ENCODE measurements at places on chromosomes 12 and 14.

DNA sequence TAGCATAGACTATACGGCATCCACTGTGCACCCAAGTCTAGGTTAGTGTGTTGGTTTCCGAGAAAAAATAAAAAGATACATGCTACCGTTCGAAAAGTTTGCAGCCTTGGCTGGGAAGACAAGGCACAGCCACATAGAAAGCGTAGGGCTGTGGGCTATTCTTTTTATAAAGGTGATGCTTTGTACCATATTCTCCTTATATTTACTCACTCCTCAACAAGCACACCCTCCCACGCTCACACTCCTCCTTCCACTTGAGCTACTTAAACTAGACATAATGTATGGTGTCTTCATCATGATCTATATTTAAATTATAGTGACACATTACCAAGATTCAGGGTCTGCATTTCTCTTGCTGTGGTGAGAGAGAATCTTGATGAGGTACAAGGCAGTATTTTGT lies 1416.5 kb downstream of the AACS start:
- DNase-seq, result no peak

DNA sequence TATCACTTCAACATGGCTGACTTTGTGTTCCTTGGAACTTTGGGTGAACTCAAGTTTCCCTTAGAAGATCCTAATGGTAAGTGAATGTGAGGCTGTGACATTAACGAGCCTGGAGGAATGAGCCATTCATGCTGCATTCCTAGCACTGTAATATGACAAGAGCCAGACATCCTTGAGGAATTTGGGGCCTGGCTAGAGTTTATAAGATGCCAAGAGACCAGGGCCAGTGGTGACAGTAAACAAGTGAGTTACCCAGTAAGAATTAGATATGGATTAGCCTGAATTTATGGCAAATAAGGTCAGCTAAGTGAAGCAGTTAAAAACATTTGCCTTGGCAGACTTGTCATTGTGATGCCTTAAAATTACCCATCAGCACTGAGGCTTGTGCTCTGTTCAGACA lies 232.4 kb downstream of the AKAP6 start:
- DNase-seq, result no peak

DNA sequence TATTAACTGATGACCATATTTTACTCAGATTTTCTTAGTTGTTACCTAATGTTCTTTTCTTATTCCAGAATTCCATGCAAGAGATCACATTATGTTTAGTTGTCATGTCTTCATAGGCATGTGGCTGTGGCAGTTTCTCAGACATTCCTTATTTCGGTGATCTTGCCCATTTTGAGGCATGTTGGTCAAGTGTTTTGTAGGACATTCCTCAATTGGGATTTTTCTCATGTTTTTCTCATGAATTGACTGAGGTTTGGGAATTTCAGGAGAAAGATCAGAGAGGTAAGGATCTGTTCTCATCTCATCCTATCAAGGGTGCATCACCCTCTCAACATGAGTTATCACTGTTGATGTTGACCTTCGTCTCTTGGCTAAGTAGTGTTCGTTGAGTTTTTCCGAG lies 81.3 kb downstream of the CHST11 start:
- DNase-seq, result no peak

DNA sequence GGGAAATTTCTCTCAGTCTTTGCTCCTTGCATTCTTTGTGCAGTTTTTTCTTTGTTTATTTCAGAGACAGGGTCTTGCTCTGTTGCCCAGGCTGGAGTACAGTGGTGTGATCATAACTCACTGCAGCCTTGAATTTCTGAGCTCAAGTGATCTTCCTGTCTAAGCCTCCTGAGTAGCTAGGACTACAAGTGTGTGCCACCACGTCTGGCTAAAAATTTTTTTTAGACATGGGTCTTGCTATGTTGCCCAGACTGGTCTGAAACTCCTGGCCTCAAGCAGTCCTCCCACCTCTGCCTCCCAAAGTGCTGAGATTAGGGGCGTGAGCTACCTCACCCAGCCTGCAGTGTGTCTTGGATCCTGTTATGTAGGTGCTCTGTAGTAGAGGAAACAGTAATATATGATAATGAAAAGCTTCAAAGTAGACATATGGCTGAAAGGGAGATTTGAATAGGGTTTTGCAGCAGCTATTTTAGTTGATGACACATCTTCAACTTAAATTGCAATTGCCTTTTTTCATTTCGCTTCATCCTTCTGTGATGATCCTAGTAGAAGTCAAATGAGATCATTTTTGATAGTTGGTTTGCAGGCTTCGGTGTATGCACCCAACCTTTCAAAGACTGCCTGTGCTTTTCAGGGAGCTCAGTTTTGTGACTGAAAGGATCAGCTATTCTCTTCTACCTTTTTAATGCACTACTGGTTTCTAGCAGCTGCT lies 75.4 kb downstream of the FUT8 start:
- DNase-seq, result no peak

DNA sequence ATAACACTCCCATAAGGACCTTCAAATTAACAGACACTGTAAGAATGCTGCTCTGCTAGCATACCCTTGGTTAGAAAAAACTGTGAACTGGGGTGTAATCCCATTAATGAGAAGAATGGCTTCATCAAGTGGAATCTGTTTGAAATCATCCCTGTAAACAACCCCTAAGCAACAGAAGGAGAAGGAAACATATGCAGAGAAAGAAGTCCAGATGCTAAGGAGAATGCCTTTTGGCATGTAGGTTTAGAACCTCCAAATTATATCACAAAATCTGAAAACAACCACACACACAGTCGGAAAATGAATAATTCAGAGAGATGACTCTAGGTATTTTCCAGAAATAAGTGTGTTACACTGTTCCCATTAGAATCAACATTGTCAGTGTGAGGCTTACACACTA lies 140.2 kb downstream of the NUAK1 start:
- DNase-seq, result no peak

DNA sequence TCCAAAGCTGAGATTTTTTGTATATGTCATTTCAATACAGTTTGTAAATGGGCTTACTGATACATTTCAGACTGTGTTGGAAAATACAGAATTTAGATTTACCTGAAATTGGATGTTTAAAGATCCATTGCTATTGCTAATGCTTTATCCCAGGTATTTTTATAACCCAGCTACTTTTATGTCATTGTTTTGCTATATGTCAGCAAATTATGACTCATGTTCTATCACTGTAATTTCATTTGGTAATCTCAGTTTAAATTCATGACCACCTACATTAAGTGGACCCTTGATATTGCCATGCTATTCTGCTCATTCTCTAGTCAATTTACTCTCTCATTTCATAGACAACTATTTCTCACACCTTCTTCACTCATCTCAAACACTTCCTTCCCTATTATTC lies 281.2 kb downstream of the IPO8 start:
- DNase-seq, result no peak

All from NCI-H1417 treated with DMSO at 0.1 percent for 48 hours (cell line).